ENCODE measurements at places on chromosomes 3 and 15.

GRCh38 chr3:183262875-183263378 lies 9.9 kb downstream of the B3GNT5 start:
- DNase-seq, result no peak

DNA sequence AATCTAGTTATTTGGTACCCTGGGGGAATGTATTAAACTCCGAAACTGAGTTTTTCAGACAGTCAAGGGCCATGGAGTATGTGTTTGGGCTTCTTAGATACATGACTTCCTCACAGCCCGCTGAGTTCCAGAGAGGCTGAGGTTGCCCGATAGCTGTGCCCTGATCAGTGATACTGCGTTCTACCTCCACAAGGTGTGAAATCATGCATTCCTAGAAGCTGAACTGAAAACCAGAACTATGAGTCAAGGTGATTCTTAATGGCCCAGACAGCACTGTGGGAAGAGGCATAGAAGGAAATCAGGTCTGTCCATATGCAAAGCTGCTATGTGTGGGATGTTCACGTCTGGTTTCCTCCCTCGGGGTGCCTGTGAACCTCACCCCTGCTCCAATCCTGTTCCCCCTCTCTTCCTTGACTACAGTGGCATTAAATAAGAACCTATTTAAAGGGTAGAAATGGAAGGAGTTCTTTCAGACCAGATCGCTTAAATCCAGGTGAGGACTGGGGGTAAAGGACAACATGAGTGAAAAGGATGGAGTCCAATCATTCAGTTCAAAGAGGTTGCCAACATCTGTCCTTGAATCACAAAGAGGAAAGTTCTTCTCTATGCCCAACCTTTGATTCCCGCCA lies 74.3 kb downstream of the MYO1E start:
- DNase-seq, result no peak

GRCh38 chr15:83658430-83659416 lies 4.8 kb downstream of the ADAMTSL3 start:
- DNase-seq, result no peak

- no peak for DNase-seq
Measured at GRCh38 chr15:96336108-96336595, 5.7 kb downstream of the NR2F2 start.

- DNase-seq, result no peak
Measured at GRCh38 chr3:188617270-188617669, 463.3 kb downstream of the LPP start.

- DNase-seq, result no peak
Measured at GRCh38 chr3:35772381-35773015, 133.2 kb downstream of the ARPP21 start.

DNA sequence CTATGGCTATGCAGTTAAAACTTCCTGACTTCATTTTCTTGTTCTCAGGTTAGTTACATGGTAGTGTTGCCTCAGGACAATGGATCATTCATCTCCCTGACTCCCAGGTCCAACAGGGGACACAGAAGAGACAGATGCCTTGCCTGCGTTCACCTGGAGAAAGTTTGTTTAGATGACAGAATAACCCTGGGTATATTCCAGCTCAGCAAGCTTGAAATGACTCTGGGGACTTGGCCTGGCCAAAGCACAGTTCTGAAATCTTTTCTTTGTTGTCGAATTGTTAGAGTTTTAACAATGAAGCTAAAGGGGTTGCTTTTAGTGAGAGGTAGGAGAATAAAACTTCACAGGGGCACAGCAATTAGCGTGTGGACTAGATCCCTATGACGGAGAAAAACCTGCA lies 206.1 kb downstream of the PDZRN3 start:
- DNase-seq, result no peak

DNA sequence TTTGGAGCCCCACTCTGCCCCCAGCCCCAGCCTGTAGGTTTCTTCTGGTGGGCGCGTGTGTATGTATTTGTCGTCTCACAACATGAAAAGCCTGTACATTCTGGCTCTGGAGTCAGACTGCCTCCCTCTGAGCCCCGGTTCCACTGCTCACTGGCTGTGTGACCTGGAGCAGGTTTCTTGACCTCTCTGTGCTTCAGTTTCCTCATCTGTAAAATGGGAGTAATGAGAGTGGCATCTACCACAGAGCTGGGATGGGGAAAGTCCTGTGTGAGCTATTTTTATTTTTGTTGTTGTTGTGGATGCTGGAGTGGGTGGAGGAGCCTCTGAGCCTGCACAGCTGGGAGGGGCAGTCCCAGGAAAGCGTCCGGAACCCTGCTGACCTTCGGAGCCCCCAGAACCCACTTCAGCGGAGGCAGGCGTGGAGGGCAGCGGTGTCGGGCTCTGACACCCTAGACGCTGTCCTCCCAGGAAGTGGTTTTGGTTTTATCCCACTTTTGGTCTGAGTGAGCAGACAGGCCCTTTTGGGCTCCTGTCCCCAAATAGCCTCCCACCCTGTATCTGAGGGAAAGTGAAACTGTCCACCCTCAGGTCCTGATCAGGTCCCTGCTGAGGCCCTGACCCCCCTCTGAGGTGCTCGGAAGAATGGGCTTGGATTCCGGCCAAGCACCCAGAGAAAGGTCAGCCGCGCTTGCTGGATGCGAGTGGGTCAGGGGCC lies 103.5 kb downstream of the CHSY1 start:
- DNase-seq, result no peak

- DNase-seq, result peak; percentile 80
Measured at GRCh38 chr3:50320853-50321335, 1.7 kb downstream of the HYAL2 start.

GRCh38 chr3:138797508-138798038 lies 37.2 kb downstream of the PIK3CB start:
- no peak for DNase-seq

DNA sequence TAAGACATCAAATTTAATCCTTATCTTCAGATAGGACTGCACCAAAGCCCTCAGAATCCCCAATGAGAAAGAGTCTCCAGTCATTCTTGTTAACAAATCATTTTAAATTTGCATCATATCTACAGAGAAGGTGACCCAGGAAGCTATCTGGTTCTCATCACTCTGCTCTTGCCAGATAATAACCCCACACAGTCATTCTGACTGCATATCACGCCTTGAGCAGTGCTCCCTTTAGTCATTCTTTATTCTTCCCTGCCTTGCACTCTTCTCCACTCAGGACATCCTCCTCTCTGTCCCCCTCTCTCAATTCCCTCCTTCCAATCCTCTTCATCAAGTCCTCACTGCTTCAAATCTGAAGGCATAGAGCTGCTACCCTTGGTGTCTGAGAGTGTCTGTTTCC lies 83.7 kb upstream of the COL6A6 start:
- no peak for DNase-seq
